ENCODE measurements at places on chromosomes 6 and 20.

DNA sequence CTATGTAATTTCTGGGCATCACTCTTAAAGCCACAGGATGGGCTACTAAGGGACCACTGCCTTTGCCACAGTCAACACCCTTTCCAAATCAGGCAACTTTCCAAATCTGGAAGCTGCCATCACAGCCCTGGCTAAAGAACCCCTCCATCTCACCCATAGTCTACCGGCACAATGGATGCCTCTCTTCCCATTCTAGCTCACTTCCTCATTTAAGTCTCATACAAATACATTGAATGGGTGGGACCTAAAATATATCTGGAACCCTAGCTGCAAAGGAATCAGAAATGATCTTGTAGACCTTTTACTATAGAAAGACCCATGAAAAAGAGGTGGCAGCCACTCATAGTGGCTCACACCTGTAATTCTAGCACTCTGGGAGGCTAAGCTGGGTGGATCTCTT, 3.3 kb upstream of the TREML4 start:
- no peak for DNase-seq

- DNase-seq: no peak
These were observed 18.4 kb downstream of the PKIG start for GRCh38 chr20:44600758-44601201.

GRCh38 chr20:44081476-44081875, 105.5 kb downstream of the JPH2 start:
- DNase-seq: no peak

GRCh38 chr6:30508890-30509736, 19.8 kb downstream of the HLA-E start:
- DNase-seq: no peak

- DNase-seq: no peak
These were observed 160.0 kb downstream of the HACE1 start for GRCh38 chr6:104699593-104700329.

DNA sequence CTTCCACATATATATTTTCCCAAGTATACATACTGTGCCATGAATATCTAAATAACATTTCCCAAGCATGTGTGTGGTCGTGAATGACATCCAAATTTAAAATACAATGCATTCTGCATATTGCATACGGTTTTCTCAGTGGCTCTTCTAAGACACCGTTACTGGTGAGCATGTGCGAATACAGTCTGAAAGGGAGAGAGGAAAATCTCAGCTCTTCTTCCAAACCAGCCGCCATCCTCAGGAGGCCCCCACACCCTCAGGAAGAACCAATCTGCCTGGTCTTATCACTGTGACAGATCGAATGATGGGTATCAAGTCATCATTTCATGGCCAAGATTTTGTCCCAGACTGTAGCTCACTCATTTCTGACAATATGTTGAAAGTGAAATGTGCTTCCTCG, 50.7 kb downstream of the ADAT2 start:
- DNase-seq: no peak

- no peak for DNase-seq
These were observed 291.8 kb upstream of the CITED2 start for GRCh38 chr6:139666284-139666683.

DNA sequence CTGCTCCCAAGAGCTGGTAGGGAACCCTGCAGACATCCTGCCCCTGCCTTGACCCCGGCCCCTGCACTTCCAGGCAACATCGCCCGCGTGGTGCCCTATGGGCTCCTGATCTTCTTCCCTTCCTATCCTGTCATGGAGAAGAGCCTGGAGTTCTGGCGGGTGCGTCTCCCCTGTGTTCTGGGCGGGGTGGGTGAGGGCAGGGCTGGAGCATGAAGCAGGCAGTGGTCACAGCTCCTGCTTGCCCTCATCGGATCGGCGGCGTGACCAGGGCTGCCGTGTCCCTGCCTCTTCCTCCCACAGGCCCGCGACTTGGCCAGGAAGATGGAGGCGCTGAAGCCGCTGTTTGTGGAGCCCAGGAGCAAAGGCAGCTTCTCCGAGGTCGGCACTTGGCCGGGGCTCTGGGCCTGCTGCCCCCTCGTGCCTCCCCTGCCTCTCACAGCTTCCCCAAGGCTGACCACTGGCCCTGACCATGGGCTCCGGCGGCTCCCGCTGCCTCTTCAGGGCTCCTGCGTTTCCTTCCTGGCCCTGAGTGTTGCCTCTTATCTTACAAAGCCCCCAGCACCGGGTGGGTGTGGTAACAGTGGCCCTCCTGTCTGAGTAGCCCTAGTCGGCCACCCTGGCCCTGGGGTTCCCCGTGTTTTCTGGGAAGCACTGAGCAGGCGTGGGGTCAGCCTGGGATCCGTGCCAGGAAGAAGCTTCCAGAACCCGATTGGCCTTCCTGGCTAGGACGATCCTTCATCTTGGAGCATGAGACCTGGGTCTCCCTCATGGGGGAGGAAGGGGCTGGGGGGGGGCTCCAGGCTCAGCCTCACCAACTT, 8.0 kb upstream of the TNFRSF6B start:
- no peak for DNase-seq

DNA sequence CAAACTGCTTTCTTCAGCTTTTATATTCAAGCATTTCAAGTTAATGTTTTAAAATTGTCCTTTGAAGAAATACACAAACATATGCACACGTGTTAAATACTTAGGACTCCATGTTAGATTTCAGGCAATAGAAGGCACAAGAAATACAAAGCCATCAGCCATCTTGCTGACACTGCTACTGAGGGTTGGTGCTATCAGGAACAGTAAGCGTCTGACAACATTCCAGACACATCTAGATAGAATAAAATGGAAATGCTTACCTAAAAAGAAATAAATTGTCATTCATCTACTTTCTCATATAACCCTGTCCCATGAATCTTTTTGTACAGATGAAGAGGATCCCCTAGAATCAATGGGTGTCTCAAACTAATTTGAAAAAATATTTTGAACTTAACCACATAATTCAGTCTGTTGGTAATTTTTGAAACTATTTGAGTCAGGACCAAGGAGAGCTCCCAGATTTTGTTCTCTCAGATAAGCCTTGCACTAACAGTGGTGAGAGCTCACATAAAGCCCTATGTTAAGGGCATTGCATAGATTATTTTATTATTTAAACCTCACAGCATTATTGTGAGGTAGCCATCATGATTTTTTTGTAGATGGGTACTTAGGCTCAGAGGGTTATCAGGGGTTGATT, 631.1 kb upstream of the POU3F2 start:
- no peak for DNase-seq

DNA sequence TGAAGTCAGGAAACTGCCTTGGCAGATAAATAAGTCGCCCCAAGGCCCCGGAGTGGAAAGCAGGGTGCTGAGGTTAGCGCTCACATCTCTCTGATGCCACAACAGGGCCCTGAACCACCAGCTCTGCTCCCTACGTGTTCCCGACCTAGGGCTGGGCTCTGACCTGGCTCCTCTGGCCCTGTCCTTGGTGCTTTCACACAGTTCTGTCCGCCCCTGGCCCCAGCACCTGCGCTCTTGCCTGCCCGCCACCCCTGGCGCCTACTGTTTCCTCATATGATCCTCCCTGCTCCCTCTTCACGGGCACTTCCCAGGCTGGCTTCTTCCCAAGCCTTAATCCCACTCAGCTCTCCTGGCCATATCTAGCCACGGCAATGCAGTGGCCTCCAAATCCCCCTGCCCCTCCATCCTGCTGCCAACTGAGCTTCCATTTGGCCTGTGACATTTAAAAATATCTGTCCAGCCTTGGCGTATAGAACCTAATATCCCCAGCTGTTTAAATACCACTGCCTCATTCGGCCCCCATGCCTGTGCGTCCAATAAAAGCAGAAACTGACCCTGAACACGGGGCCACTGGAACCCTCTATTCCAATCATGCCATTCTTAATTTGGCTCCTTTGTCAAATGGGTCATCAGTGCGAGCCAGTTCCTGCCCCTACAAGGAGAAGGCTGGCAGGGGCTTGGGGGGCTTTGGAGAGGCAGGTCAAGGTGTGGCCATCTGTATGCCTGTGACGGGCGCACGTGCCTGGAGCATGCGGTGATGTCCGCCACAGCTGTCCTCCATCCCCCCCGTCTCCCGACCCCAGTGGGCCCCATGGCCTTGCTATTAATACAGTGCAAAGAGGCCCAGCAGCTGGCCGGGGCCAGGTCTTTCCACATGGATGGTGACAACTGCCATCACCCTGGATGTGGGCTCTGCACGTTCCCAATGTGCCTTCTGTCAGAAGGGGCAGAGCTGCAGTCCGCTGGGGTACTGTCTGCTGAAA, 27.7 kb downstream of the GNAS-AS1 start:
- no peak for DNase-seq
